ENCODE measurements at places on chromosomes 2 and 18. TPM values are rescaled to one million over a fixed set of nuclear protein-coding genes. Genes with fewer than 3 reads are reported as not detected.

The GPR17 gene
- not detected for total RNA-seq

DNA sequence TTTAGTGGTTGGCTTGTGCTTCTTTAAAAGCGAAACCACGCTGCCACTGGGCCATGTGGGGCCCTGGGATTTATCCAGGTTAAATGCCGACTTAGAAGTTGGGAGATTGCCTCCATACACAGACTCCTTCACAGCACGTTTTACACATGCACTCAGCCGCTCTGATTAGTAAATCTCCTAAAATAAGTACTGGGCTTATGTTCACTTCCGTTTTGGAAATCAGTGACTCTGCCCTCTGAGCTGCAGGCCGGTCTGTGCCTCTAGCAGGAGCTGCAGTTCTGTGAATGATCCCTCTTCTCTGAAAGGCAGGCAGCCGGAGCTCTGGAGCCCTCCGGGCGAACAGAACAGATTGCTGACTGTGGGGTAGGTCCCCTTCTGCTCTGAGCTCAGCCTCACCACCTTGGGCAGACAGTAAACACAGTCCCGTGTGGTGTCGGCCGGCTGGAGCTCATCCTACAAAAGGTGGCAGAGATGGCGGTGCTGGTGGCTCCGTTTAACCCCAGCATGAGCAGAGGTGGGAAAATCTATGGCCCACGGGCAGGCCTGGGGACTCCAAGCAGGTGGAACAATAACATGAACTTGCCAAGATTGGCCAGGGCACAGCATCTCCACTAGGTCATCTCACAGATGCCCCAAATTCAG, 9.8 kb upstream of the RAB17 start:
- no peak overlapping the region for H3K4me3 ChIP-seq
- no peak for DNase-seq
- no peak overlapping the region for H3K27ac ChIP-seq
- no peaks in the 10 kb centered on the region for H3K27me3 ChIP-seq
- no peaks in the 10 kb centered on the region for H3K4me1 ChIP-seq

DNA sequence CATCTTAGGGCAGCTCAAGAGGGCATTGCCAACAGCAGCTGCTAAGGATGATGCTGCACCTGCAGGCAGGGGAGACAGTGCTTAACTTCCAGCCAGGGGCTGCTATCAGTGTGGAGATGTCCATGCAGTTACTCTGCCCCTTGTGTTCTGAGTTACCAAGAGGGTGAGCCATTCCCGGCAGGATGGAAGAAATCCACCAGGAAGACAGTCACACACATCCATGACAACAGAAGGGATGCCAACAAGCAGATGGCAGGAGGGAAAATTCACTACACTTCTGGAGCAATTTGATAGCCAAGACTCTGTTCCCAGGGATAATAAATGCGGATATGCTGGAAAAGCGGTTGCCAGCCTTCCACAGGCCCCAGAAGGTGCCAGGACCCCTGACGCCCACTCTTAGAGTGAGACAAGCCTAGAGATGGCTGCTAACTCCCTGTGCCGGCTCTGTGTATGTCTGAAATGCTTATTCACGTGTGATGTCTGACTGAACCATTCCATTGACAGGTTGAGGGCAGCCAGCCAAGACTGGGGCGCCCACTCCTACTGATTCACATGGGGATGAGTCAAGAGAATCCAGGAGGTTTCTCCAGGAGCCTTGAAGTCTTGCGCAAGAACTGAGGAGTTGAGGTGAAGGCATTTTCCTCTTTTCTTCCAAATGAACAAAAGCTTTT, 24.5 kb downstream of the LOXHD1 start:
- no peak overlapping the region for H3K4me3 ChIP-seq
- H3K36me3 ChIP-seq = no peaks in the 10 kb centered on the region
- H3K27ac ChIP-seq = no peak overlapping the region
- peak; percentile 53 for DNase-seq
- H3K4me1 ChIP-seq = no peaks in the 10 kb centered on the region

- no peaks in the 10 kb centered on the region for H3K27me3 ChIP-seq
- no peak overlapping the region for H3K4me3 ChIP-seq
- no peaks in the 10 kb centered on the region for H3K36me3 ChIP-seq
These were observed 12.7 kb upstream of the ANXA4 start for GRCh38 chr2:69729266-69729665.

GRCh38 chr2:53379547-53379946, 388.1 kb upstream of the CHAC2 start:
- H3K36me3 ChIP-seq = no peaks in the 10 kb centered on the region
- no peak overlapping the region for H3K4me3 ChIP-seq
- H3K4me1 ChIP-seq = no peaks in the 10 kb centered on the region
